Upper lobe of left lung (tissue), 6 donors: ENCODE measurements at places on chromosomes 5 and 9.
A peak's percentile ranks its signal among the peaks of the same experiment; 100 is the strongest.

DNA sequence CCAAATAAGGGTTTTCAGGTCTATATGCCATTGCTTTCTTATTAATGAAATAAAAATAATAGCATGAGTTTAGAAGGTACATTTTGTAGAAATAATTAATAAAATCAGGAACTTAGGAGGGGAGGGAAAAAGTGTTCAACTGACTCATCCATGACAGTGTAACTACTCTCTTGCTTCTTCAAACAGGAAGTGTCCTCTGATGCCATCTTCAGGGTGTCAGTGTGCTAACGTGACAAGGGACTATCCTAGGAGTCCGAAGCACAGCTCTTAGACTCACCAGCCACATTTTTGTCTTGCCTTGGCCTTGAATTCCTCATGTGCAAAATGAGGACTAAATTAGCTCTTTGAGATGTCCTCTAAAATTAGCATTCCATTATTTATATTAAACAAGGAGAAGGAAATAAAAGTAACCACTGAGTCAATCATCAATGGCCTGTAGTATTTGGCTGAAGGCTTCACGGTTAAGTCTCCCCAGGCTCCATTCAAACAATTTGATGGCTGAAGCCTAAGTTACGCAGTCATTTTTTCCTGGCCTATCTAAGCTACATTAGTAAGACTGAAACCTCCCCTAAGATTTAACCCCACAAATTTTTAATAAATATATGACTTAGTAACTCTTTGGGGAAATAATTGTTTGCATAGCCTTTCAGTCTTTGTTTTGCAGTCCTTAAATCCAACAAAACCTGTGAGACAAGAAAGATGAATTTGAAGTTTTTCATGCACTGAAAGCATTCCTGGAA is 151.1 kb downstream of the ARL15 start:
- no peak for DNase-seq

DNA sequence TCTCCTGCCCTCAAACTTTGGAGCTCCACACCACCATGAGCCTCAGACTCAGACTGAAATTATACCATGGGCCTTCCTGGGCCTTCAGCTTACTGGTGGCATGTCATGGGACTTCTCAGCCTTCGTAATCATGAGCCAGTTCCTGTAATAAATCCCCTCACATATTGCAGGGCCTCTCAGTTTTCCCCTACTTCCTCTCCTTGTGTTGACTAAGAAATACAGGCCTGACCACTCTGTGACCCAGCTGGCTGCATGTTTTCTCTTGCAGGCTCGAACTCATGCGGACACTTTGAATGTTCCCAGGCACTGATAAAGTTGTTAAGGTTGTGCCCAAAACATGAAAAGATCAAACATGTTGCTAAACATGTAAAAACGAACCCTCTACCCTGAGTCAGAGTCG is 26.2 kb upstream of the SHC3 start:
- DNase-seq: no peak

DNA sequence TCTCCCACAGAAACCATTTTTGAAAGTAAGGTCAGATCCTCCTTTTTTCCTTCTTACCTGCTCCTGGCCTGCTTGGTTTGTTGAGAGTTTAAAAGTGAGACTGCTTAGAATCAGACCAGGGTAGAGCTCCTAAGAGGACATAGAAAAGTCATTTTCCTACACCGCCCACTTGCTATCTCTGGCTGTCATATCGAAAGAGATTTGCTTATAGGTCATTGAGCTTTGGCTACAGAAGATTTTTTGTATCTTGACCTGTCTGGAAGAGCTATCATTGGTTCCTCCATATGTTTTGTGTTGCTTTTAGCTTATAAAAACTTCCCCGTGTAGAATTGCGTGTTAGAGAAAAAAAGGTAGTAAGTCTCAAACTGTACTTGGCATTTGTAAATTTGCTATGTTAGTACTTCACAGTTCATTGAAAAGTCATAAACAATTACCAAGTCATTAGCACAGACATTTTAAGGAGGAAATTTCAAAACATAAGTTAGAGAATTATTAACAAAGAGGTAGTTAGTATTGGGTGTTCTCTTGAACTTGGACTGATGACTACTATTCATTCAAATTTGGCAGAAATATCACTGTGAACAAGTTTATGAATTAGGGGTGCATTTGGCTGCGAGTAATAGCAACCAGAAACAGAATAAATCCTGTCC is 96.6 kb downstream of the MAN2A1 start:
- DNase-seq: no peak

DNA sequence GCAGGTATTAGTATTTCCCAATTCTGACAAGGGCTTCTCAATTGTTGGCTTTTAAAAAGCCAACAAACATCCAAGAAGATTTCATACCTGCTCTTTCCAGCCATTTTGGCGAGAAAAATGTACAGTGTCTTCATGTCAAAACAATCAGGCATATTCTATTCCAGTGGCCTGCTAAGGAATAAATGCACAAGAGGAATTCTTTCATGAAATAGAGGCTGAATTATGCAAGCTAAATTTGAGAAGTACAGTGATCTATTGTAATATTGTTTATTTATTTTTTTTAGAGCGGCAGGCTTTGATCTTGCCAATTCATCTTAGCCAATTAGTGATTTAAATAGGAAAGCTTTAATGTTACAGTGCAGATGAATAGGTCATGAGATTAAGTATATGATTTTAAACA is 49.3 kb downstream of the NLN start:
- DNase-seq: no peak

DNA sequence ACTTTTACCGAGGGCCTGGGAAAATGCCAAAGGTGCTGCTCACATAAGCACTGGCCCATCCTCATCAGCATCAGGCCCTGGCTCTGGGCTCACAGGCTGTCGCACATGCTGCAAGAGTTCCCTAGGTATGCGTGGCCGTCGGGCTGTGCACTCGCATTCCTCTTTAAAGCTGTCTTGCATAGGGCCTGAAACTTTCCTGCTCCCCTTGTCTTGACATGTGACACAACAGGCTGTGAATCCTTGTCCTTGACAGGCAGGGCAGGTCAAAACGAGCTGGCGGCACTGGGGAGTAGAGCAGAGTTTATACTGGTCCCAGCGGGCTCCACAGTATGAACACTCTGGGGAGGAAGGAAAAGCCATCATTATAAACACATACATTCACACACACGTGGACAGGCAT is 30.7 kb downstream of the TSTD2 start:
- no peak for DNase-seq

- DNase-seq: no peak
Observed at GRCh38 chr9:75448281-75448680, 360.0 kb downstream of the OSTF1 start.

DNA sequence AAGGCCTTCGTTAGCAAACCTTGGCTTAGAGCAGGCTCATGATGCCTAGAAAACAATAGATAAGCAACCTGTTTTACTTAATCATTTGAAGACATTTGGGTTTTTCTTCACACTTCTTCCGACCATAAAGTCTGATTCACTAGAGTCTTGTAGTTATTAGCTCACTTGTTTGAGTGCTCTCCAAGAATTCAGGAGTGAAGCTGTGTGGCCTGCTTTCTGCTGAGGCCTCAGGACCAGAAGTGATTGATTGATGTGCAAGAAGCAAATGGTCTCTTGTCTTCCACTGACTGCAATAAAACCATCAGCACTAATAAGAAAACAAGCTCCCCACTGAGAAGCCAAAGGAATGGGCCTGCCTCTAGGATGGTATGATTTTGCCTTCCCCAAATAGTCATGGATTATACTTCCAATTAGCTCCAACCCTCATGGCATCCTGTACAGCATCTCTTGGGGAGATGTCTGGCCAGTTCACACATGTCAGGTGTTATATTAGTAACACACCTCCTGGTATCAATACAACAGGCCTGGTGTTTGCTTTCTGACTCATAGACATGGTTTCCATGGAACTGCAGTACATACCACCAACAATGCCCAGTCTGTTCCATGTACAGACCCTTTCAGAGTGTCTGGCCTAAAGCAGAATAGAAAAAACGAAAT is 317.6 kb downstream of the CWC27 start:
- DNase-seq: no peak

- DNase-seq: no peak
Observed at GRCh38 chr5:107794741-107795140, 124.0 kb upstream of the EFNA5 start.

DNA sequence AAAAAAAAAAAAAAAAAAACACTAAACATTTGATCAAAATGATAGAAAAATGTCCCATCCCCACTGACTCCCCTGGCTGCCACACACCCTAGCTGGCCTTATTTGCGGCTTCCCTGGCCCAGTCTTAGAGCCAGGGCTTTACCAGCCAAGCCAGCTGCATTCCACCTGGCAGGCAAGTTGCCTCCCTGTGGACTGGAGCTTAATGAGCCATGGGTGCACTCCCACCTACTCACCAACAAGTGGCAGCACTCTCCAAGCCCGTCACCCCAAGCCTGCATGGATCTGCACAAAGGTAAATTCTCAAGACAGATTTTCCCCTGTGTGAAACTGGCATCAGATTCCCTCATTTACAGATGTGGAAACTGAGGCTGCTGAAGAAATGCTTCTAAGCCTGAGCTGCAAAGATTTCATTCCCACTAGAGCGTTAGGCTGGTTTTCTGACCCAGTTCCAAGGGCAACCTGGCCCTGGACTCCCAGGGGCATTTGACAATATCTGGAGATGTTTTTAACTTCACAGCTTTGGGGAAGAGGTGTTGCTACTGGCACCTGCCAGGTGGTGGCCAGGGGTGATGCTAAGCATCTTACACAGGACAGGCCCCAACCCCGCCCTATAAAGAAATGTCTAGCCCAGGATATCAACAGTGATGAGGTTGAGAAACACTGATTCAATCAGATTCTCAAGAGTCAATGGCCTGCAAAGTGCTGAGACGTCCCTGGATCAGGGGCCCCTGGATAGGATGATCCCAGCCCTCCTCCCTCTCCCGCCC is 21.9 kb upstream of the VDAC1 start:
- peak; percentile 38 for DNase-seq

DNA sequence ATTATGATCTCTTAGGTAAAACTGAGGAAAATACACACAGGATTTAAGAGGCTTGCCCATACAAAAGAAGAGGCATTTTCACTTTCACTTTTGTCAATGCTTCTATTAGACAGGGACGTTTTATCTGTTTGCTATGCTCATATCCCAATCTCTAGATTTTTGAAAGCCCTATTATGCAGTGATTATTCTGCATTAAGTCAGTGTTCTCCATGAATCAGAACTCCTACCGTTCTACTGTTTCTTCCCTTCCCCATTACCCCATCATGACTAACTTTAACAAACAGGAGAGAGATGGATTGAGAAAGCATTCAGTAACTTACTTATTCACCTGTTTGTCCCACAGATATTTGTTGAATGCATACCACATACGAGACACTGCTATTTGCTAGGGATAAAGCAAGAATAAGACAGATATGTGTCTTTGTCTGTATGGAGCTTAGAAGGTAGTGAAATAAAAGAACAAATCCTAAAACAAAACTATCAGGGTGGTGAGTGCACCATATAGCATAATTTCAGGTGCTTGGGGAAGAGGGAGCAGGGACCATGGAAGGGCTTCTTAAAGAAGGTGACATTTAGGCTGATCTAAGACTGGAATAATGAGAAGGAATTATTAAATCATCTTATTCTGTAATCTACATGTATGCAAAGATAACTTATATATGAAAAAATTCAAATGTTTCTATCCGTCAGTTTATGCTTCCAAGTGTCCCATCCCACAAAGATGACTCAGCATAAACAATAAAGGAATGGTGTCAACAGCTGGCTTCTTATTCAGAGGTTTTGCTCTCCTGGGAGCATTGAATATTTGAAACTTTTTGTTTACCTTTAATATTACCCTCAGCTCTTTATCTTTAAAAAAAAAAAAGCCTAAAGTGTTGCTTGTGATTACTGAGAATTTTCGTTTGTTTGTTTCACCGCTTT is 328.1 kb downstream of the HINT1 start:
- DNase-seq: no peak

DNA sequence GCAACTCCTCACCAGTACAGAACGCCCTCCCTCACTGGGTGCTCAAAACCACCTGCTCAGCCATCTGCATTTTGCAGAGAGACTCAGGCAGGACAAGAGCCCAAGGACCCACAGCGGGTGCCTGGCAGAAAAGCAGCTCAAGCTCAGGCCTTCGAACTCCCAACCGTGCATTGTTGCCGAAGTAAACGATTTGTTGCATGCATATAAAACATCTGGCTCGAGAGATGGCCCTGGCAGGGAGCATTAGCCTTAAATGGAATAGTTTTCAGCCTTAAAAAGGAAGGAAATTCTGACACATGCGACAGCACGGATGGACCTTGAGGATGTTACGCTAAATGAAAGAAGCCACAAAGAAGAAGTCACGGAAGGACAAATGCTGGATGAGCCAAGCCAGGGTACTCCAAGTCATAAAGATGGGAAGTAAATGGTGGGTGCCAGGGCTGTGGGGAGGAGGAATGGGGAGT is 160.4 kb upstream of the PHYKPL start:
- peak; percentile 35 for DNase-seq

- DNase-seq: no peak
Observed at GRCh38 chr5:160042671-160043070, 33.7 kb downstream of the TTC1 start.

- DNase-seq: no peak
Observed at GRCh38 chr5:124627815-124628595, 118.4 kb downstream of the ZNF608 start.

DNA sequence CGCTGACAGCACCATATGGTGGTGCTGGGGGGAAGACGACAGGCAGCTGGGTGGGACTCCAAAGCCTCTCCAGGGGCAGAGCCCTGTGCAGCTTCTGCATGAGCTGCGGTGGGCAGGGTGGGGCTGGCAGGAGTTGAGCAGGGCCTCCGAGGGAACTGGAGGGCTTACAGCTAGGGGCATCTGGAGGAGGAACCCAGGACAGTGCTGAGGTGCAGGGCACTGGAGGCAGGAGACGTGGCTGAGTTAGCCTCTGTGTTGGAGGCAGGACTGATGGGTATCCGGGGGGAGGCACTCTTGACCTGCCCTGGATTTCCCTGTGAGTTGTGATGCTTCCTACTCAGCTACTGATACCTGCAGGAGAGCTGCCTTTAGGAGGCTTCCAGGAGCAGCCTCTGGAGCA is 45.0 kb downstream of the TENT4A start:
- DNase-seq: no peak

DNA sequence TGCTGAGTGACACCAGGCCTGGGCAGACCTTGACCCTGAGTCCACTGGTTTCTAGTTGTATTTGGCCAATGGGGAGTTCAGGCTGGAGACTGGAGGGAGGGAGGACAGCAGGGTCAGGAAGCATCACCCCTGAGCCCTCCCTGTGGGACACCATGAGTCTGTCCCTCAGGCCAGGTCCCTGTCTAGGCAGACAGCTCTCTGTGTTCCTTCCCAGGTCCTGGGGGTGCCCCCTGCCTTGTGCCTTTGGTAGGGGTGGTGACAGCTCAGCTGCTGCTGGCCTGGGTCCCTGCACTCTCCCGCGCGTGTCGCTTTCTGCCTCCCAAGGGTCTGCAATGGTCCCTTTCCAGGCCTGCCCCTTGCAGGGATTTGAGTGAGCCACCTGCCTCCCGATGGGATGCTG is 125.5 kb downstream of the OLFM1 start:
- DNase-seq: no peak

GRCh38 chr5:153390569-153390968 is 99.9 kb upstream of the GRIA1 start:
- no peak for DNase-seq
